ENCODE measurements at places on chromosomes 3 and 15.

GRCh38 chr3:24683633-24684384 lies 189.2 kb upstream of the THRB start:
- DNase-seq, result no peak

DNA sequence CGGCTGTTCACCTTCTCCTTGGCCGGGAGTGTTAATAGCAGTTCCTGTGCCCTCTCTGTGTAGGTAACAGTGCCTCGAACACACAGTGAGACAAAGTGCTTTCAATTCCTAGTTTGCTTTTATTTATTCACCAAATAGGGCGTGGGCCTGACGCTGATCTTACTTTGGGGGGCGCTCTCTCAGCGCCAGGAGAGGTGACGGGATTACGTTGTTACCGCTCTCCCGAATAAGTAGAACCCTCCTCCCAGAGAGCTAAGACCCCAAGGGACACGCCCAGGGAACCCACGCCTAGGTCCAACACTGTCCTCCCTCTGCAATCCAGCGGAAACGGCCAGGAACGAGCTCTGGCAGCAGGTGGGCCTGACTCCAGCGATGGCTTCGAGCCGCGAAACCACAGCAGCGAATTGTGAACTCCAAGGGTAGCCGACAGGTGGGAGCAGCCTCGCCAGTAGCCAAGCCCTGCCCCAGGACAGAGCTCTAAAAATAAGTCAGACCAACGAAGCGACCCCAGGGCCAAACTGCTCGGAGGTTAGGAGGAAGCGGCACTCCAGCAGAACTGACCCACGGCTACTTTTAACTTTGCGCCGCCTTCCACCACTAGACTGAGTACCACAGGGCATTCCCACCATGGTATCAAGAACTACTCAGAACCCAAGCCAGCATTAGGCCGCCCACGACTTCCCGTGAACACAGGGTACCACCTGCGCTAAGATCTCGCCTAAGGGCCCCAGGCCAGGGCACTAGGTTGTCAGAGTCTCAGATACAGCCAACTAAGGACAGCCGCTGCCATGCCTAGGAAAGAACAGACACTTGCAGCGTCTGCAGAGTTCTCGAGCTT lies 1.6 kb upstream of the SIN3A start:
- DNase-seq, result peak; percentile 13

DNA sequence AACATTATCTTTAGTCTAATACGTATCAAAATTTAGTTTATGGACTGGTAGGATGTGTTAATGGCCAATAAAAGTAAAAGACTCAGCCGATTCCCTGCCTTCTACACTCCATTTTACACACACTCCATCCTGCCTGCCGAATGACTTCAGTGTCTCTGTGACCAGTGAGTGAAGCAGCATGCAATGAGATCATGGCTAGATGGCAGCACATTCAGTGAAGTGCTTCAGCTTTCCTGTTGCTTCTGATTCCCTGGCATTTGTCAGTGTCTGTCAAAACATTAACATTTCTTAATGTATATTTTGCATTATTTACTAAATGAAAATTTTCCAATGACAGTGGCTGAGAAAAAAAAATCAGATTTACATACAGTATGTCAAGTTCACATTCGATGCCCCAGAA lies 412.0 kb downstream of the FHIT start:
- DNase-seq, result no peak

- DNase-seq, result no peak
Observed at GRCh38 chr15:56917652-56918045, 795 bp upstream of the TCF12 start.

- DNase-seq, result no peak
Observed at GRCh38 chr15:100642213-100642949, 40.0 kb downstream of the ASB7 start.

GRCh38 chr3:195270079-195270816 lies 711 bp downstream of the XXYLT1 start:
- peak; percentile 10 for DNase-seq

GRCh38 chr15:63372018-63372705 lies 9.5 kb downstream of the CA12 start:
- no peak for DNase-seq

GRCh38 chr3:182309120-182309519 lies 484.2 kb upstream of the ATP11B start:
- DNase-seq, result no peak

- DNase-seq, result no peak
Observed at GRCh38 chr3:160136421-160136820, 88.8 kb upstream of the C3orf80 start.

DNA sequence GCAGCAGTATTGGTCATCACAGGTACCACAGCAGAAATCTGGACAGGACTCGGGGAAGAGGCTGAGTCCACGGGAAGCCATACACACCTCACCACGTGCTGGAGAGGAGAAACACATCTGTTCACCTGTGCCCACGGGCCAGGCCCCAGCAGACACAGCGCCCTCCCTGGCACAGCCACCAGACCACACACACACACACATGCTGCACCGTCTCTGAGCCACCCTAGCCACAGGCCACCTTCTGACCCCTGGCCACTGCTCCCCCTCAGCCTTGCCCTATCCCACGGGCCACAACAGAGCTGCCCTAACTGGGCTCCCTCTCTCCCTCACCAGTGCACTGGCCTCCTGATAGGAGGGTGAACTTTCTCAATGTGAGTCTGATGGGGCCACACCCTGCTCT lies 2.8 kb downstream of the SHISA5 start:
- no peak for DNase-seq

DNA sequence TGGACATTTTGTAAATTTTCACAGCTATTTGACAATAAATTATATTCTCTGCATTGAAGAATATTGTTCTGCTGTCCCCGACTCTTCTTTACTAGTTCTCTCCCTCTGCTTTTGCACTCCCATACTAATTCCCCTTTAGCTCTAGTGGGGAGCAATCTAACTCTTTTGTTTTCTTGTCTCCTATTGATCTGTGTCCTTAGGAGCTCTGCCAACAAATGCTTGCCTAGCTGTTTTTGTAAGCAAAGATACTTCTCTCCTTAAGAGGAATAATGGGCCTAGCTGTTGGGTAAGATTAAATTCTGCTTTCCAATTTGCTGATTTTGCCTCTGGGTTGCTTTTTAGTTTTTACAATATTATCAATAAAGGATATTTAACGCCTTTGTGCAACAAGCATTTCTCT lies 17.7 kb downstream of the ADAMTSL3 start:
- no peak for DNase-seq

DNA sequence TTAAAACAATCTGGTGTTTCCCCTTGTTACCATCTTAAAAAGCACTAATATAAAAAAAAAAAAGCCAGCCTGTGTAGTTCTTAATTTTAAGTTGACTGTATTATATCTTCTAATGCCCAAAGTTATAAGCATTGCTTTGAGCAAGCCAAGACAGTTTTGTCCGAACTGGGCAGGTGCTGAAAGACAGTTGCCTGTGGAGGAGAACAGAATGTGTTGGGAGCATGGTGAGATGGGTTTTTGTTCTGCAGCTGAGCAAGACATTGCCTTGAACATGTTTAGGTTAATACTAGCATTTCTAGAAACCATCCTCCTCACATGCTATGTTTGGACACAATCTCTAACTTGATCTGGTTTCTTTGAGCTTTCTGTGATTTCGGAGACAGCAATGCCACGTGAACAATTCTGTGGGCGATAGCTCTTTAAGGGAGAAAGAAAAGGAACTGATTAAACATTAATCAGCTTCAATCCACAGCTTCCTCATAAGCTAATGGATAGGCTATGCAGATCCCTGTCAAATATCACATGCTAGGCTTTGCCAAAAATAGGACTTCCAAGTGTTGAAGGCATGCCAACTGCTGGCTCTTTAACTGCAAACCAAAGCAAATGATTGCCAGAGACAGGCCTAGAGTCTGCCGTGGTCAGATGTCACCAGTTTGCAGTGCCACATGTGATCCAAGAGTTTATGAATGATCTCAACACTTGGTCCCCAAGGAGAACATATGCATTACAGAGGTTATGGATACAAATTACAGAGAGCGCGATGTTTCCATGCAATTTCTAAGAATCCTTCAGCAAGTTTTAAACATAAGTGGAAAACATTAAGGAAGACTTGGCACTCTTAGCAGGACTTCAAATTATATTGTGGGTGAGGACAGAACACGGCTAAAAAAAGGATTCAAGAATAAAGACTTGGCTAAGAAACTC lies 428.1 kb downstream of the ROBO2 start:
- no peak for DNase-seq

GRCh38 chr15:97708252-97708651 lies 252.3 kb upstream of the ARRDC4 start:
- DNase-seq, result no peak

- no peak for DNase-seq
Observed at GRCh38 chr3:32110233-32110760, 3.9 kb downstream of the GPD1L start.

GRCh38 chr15:93333796-93334195 lies 244.8 kb upstream of the RGMA start:
- no peak for DNase-seq

DNA sequence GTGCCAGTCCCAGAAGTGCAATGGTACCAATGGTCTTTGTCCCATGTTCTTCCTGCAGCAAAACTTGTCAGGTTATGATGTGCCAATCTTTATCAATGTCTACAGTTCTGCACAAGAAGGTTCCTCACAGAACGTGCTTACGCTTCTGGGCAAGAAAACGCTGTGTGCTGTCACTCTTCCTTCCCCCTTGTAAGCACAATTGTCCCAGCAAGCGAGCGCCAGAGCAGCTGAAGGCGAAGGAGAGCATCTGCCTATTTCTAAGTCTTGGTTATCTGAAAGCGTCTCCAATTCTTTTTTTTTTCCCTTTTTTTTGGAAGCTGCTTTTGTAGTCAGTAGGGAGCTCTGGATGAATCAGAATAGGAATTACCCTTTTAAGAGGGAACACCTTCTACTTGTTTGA lies 514.4 kb downstream of the FGF12 start:
- no peak for DNase-seq

DNA sequence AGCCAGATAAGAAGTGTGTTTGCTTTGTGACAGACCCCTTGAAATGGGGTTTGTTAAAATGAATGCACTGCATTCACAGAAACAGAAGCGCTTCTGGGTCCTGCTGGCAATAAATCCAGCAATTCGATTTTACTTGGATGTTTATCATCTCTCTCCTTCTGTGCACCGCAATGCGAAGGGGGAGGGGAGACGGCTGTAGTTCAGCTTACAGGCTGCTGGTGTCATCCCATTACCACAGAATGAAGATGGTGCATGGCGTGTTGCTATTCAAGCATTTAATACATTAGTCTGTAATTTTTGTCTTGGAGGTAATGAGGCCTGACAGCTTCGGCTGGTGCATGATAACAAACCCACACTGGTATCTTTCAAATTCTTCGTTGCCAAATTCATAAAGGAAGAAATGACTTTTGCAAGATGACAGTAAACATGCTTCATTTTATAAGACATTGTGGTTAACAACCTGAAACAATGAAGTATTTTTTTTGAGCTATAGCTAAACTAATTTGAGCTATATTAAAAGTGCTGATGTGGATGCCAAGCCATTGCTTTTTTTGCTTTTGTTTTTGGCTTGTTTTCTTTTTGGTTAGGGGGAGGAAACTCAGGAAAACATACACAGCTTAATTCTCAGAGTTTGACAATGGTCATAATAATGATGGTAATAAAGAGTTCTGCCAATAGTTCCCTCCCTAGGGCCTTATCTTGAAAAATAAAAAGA lies 418.3 kb downstream of the OTOL1 start:
- DNase-seq, result peak; percentile 73

- DNase-seq, result no peak
Observed at GRCh38 chr15:53644660-53645059, 114.8 kb downstream of the WDR72 start.

DNA sequence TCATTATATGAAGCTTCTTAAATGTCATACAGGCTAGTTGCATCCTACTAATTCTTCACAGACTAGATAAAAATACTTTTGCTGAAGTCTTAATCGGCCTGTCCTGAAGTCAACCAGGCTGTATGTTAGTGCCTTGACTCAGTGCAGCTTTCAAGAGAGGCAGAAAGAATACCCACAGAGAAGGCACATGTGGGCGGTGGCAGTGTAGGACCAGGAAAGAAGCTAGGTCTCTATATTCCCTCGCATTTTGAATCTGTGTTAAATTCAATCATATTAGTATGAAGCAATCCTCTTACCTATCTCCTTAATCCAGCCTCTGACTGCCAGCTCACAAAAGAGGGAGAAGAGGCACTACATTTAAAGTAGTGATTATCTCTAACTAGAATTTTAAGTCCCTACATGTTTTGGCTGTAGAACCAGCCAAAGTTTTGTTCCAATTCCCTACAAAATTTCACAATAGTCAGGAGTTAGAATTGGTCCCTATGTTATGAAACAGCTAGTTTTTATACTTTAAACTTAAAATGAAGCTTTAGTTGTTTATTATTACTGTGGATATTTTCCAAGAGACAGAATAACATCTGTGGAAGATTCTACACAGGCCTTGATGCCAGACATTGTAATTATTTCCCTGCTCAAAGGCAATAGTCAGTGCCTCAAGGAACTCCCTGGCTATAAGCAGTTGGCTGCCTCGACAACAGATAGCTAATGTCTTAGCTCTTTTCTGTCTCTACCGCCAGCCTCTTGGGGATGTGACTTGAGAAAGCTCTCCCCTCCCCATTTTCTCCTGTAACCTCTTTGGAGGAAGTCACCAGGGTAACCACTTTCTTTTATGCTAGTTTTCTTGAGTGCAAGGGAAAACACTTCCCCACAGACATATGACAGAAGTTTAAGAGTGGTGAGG lies 31.9 kb downstream of the CRTC3 start:
- no peak for DNase-seq

DNA sequence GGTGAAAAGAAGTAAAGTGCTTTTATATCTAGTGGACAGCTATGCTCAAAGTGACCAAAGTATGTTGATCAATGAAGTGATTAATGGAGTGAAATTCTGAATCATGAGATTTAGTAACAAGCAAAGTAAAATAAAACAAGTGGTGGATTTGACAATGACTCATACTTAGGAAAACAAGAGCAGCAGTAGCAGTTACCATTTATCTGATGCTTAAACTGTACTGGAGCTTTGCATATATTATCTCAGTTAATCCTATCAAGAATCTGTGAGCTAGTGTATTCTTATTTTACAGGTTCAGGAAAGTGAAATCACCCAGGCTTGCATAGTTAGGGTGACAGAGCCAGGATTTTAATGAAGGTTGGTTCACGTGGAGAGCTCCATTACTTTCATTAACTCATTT lies 50.6 kb upstream of the SPATA16 start:
- DNase-seq, result peak; percentile 60

DNA sequence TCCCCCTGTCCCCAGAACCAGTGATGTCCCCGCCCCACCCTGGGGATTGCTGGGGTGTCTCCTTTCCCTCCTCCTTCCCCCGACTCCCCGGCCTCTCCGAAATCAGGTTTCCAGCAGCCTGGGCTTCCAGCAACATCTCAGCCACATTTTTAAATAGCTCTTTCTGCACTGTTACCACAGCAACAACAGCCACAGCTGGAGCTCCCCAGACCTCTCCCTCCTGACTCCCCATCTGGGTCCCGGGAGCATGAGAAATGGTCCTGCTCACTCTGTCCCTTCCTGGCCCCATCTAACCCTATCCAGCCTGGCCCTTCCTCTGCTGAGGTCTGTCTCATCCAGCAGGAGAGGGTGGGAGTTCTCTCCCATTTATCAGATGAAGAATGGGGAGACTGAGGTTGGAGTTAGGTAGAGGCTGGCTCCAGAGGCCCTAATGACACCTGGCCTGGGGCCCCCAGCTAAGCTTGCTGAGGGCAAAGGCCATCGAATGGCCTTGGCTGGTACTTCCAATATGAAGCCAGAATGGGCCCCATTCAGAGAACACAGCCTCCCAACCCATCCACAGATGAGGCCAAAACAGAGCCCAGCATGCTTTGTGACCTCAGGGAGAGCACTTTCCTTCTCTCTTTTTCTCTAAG lies 1.5 kb downstream of the CAMK1 start:
- no peak for DNase-seq

Measured in NCI-H524 treated with DMSO at 0.1 percent for 48 hours (cell line).